T-helper 17 cell (primary cell): ENCODE measurements at places on chromosomes 7 and 10.

DNA sequence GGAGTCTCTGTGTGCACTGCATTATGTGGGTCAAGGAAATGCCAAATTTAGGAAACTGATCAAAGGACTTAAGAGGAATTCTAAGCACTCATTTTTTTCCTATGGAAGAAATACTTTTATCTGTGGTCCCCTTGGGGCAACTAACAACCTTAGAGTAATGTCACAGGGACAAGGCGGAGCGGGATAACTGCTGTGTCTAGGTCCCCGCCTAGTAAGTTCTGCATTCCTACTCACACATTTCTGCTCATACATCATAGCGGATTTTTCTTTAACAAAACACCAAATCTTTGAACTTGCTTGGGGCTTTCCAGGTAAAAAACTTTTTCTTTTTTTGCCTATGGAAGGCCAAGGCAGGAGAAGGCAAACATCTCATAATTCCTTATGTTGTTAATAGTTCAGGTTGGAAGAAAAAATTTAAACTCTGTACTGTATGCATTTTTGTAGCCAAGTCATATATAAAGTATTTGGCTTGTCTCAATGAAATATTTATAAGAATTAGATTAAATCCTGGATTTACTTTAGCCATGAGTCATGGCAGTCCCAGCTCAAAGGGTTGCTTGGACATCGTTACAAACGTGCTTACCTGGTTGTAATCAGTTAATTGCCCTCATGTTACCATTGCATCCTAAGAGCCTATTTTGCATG lies 285.0 kb downstream of the PHTF2 start:
- no peak for DNase-seq

DNA sequence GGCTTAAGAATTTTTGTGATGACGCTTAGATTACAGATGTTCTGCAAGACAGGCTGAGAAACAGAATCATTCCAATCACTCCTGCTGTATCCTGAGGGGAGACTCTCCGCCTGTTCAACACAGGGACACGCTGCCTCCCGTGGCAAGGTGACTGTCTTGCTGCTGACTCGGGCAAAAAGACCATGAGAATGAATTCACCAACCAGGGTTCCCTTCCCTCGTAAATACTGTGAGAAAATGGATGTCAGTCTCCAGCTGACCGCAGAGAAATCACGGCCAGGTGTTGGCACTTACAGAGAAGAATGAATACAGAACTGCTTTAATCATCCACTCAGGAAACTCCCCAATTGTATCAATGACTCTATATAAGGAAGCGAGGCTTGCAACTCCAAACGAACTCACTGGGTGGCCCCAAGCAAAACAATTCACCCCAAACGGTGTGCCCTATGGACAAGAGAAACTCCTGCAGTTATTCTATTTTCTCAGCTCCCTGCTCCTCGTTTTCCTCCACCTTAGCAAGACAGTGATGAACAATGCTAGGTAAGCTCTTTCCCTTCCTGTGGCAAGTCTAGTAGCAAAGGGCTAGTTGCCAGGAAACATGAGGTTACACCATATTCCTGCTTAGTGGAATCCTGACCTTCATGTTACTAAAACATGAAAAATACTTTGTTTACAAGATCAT lies 22.8 kb downstream of the GNA12 start:
- no peak for DNase-seq

DNA sequence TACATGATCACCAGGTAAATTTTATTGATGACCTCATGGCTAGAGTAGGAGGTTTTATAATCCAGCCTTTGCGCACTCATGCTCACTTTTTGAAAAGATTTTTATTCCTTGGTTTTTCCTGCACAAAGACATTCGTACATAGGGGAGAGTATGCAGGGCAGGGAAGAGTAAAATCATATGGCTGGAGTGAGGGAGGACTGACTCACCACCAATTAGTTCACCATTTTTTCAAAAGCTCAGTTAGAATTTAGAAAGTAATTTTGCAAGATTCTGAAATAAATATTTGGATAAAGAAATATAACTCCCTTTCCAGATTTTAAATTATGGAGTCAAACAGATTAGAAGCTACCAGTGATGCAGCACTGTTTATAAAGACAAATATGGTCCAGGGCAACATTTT lies 111.9 kb downstream of the SEMA3D start:
- DNase-seq, result no peak

DNA sequence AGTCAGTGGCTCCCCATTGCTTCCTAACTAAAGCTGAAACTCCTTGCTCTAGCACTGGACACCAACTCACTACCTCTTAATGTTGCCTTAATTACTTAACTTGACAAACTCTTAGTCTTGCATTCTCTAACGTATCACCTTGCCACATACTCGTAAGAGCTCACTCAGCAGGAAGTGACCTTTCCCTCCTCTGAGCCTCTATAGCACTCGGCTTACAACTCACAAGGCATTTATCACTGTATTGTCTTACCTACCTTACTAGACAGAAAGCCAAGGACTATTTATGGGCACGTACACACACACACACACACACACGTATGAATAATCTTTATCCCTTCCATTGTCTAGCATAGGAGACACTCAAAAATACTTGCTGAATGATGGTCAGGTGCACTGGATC lies 21.2 kb downstream of the CEP41 start:
- no peak for DNase-seq

GRCh38 chr10:60524541-60524940 lies 134.9 kb upstream of the ANK3 start:
- no peak for DNase-seq
